ENCODE measurements at places on chromosomes 11 and 22. TPM values are rescaled to one million over a fixed set of nuclear protein-coding genes. Genes with fewer than 3 reads are reported as not detected.

DNA sequence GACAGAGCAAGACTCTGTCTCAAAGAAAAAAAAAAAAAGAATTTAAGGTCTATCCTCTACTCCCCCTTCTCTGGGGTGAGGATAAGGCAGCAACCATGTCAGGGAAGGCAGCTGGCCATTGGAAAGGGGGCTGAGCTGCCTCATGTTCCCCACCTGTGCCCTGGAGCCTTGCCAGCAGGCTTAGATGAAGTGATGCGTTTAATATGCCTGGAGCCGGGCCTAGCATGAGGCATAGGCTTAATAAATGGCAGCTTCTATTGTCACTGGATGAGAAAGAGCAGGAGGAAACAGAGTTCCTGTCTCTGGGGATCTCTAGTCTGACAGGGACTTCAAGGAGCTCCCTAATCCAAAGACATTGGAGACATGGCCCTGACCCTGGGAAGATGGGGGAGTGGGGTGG, 3.2 kb upstream of the KCNE3 start:
- no peak for DNase-seq
- peaks cover 2% of the 10 kb centered on the region for H3K4me1 ChIP-seq
- no peaks in the 10 kb centered on the region for H3K36me3 ChIP-seq
- H3K27me3 ChIP-seq, result peaks cover under 1% of the 10 kb centered on the region

GRCh38 chr11:122207505-122207904, 91.5 kb upstream of the BLID start:
- no peak for DNase-seq
- H3K27ac ChIP-seq, result no peak overlapping the region
- H3K36me3 ChIP-seq, result no peaks in the 10 kb centered on the region
- H3K4me1 ChIP-seq, result peaks cover 29% of the 10 kb centered on the region
- H3K4me3 ChIP-seq, result no peak overlapping the region

- no peak overlapping the region for H3K4me3 ChIP-seq
- H3K36me3 ChIP-seq, result no peaks in the 10 kb centered on the region
- peak overlapping the region; percentile 98 for H3K27ac ChIP-seq
- H3K4me1 ChIP-seq, result peaks cover 58% of the 10 kb centered on the region
- H3K27me3 ChIP-seq, result no peaks in the 10 kb centered on the region
Observed at GRCh38 chr11:66116576-66117361, 46.7 kb downstream of the PACS1 start.

GRCh38 chr22:20024225-20024624, 3.3 kb downstream of the TANGO2 start:
- peaks cover 29% of the 10 kb centered on the region for H3K4me1 ChIP-seq
- no peaks in the 10 kb centered on the region for H3K36me3 ChIP-seq
- no peak overlapping the region for H3K27ac ChIP-seq
- H3K4me3 ChIP-seq, result no peak overlapping the region
- H3K27me3 ChIP-seq, result no peaks in the 10 kb centered on the region
- no peak for DNase-seq

DNA sequence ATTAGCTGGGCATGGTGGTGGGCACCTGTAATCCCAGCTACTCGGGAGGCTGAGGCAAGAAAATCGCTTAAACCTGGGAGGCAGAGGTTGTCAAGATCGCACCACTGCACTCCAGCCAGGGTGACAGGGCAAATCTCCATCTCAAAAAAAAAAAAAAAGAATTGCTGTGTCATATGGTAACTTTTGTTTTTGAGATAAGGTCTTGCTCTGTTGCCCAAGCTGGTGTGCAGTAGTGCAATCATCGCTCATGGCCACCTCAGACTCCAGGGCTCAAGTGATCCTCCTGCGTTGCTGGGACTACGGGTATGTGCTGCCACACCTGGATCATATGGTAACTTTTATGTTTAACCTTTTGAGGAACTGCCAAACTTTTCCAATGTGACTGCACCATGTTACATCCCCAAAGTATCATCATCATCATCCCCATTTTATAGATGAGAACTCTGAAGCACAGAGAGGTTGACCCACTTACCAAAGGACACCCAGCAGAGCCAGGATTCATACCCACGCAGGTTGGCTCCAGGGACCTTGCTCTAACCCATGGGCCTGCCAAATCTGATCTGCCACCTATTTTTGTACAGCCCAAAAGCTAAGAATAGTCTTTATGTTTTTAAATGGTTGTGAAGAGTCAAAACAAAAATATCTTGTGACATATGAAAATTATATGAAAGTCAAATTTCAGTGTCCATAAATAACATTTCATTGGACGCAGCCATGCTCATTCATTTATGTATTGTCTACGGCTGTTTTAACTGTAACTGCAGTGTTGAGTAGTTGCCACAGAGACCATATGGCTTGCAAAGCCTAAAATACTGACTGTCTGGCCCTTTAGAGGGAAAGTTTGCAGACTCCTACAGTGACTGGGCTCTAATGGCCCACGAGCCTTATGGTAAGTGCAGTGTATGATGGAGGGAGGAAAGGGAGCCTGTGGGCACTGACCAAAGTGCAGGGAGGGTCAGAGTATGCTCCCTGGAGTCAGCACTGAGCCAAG, 45.3 kb downstream of the GDPD5 start:
- no peak overlapping the region for H3K4me3 ChIP-seq
- no peaks in the 10 kb centered on the region for H3K27me3 ChIP-seq
- DNase-seq, result no peak

GRCh38 chr11:42253156-42253555, 793.7 kb upstream of the LRRC4C start:
- H3K27ac ChIP-seq, result no peak overlapping the region
- H3K36me3 ChIP-seq, result no peaks in the 10 kb centered on the region
- no peak overlapping the region for H3K4me3 ChIP-seq
- DNase-seq, result no peak
- no peaks in the 10 kb centered on the region for H3K4me1 ChIP-seq

- no peak overlapping the region for H3K4me3 ChIP-seq
- peaks cover 12% of the 10 kb centered on the region for H3K27me3 ChIP-seq
- H3K36me3 ChIP-seq, result no peaks in the 10 kb centered on the region
Observed at GRCh38 chr22:36999463-36999862, 19.8 kb downstream of the TST start.

DNA sequence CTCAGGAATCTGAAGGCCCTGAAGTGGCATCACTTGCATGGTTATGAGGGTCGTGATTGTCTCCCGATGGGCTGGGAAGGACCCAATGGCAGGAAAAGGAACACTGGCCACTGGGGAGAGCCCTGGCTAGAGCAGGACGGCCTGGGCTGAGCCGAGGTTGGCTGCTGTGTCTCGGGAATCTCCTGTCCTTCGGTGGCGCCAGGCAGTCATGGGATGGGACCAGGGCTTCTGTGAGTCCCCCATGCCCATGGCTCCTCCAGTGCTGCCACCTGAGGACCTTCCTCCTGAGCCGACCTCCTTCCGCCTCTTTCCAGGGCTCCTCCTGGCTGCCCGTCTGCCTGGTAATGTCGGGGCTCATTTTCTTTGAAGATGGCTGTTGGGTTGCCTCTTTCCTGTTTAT, 1394.0 kb downstream of the BRD1 start:
- H3K27me3 ChIP-seq, result peaks cover 7% of the 10 kb centered on the region
- no peaks in the 10 kb centered on the region for H3K4me1 ChIP-seq
- H3K27ac ChIP-seq, result no peak overlapping the region
- DNase-seq, result no peak
- H3K4me3 ChIP-seq, result no peak overlapping the region

- no peak for DNase-seq
- peaks cover 54% of the 10 kb centered on the region for H3K36me3 ChIP-seq
- H3K4me1 ChIP-seq, result peaks cover 9% of the 10 kb centered on the region
Observed at GRCh38 chr11:3723014-3723708, 52.0 kb upstream of the CHRNA10 start.

DNA sequence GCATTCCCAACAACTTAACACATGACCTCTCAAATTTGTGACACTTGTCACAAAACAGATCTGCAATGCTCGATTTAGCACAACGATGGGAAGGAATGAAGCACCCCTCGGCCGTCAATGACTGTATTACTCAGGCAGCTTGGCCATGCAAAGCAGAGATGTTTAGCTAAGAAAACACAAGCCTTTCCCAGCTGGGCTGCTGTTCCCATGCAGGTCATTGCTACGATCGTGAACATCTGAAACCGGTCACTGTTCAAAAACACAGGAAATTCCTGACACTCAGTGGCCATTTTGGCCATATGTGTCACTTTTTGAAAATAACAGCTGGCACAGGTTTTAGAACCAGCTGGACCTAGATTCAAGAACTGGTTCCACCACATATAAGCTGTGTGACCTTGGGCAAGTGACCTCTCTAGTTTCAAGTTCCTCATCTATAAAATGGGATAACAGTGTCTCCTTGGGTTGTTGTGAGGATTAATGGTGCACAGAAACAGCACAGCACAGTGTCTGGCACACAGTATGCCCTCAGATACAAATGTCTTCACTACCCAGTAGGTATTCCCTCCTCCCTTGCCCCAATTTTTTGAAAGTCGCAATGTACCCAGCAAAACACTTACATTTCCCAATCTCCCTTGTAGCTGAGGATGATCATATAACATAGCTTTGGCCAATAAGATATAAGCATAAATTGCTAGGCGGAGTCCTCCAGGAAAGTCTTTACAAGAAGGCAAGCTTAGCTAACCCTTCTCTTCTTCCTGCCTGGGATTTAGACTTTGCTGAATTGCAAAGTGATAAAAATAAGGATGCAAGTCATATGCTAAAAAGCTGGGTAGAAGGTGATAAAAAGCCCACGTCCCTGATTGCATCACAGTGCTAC, 93.1 kb downstream of the C11orf58 start:
- no peak for DNase-seq
- no peaks in the 10 kb centered on the region for H3K4me1 ChIP-seq
- H3K4me3 ChIP-seq, result no peak overlapping the region
- no peaks in the 10 kb centered on the region for H3K27me3 ChIP-seq
- no peaks in the 10 kb centered on the region for H3K36me3 ChIP-seq
- no peak overlapping the region for H3K27ac ChIP-seq

DNA sequence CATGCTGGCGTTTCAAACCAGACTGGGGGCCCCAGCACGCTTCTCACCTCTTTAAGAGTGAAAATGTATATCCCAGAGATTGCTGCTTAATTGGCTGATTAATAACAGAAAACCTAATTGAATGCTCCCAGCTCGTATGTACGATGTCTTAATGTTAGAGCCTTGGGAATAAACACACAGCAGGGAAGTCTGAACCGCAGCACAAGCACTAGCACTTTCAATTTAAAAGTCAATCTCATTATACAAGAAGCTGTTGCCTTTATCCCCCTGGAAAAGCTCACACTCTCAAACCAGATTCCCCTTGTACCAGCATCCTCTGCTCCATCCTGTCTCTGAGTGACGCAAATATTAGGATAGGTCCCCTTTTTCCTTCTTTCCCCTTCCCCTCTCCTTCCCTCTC, 449.1 kb downstream of the MN1 start:
- H3K4me1 ChIP-seq, result no peaks in the 10 kb centered on the region
- no peaks in the 10 kb centered on the region for H3K27me3 ChIP-seq
- DNase-seq, result no peak
- no peak overlapping the region for H3K4me3 ChIP-seq
- H3K36me3 ChIP-seq, result no peaks in the 10 kb centered on the region

DNA sequence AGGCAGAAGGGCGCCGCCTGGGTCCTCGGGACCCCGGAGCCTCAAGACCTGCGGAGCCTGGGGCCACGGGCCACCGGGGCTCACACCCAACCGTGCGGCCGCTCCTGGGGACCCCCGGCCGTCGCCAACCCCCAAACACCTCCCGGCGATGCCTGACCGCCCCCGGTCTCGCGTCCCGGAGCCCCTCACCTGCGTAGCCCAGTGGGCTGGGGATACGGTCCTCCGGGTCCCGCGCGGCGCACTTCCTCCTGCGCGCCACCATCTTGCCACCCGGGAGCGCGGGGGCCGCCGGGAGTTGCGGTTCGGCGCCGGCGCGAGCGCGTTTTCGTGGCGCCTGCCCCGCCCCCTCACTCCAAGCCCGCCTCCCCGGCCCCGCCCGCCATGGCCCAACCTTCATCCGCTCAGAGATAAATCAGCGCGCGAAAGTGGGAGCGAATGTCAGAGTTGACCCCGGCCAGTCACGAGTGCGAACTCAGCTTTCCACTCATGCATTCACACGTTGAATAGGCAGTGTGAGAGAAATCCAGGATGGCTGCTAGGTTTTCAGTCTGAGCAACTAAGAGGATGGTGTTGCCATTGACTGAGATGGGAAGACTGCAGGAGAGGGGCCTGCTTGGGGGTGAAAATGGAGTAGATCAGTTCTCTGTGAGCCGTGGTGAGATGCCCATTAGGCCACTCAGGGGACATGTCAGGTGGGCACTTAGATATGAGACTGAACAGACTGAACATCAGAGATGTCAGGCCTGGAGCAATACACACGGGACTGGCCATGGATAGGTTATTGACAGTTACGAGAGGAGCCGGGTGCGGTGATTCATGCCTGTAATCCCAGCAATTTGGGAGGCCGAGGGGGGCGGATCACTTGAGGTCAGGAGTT, at the start of gene RRP7A:
TSS of gene RRP7A (minus strand) at position 272 of the 877 bp plus-strand sequence. CDS start at position 262, 10 bp downstream.
- peaks cover 2% of the 10 kb centered on the region for H3K4me1 ChIP-seq
- no peak within 1 kb of the TSS for H3K27ac ChIP-seq
- H3K27me3 ChIP-seq, result no peaks in the 10 kb centered on the region
- H3K4me3 ChIP-seq, result peak within 1 kb of the TSS; percentile 57
- no peaks in the 10 kb centered on the region for H3K36me3 ChIP-seq
- peak; percentile 82 for DNase-seq

DNA sequence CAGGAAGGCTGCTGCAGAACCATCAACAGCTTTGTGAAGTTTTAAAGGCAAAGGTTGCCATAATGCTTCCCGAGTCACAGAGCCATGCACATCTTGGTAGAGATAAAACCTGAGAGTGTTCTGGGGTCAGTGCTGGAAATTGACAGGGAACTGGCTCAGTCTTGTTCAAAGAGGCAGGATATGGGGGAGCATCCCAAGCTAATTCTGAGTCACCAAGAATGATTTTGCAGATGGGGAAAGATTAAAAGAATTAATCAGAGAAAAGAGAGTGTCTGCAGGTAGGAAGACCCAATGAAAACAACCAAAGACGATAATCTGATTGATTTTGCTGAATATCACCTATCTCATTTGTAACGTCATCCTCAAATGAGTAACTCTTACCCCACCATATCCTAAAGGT, 99.9 kb upstream of the CD44 start:
- H3K4me3 ChIP-seq, result no peak overlapping the region
- H3K27ac ChIP-seq, result no peak overlapping the region
- peaks cover 26% of the 10 kb centered on the region for H3K4me1 ChIP-seq
- H3K27me3 ChIP-seq, result no peaks in the 10 kb centered on the region

DNA sequence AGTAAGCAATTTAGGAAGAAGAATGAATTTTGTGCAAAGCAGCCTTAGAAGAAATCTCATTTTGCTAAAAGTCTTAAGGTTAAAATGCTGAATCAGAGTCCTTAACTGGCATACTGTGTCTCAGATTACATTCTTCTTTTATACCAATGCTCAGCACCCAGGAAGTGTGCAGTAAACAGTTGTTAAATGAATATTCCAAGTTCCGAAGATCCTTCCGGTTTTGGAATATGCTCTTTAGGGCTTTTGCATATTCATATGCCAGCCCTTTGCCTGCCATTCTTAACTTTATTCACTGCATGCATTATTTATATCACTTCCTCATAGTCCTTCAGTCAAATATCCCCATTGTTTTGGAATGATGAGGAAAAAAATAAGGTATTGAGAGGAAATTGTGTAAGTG, 242.0 kb downstream of the DDX10 start:
- H3K27ac ChIP-seq, result peak overlapping the region; percentile 65
- no peak for DNase-seq
- H3K4me3 ChIP-seq, result no peak overlapping the region
- H3K27me3 ChIP-seq, result no peaks in the 10 kb centered on the region

OR52I2 gene
- polyA plus RNA-seq, result not detected

CYB5R2 gene
- polyA plus RNA-seq, result 0.23 TPM

FOLR2 gene
- not detected for polyA plus RNA-seq

SEPTIN3 gene
- polyA plus RNA-seq, result 0.89 TPM

TRIM6 gene
- 0.46 TPM for polyA plus RNA-seq

GPR83 gene
- polyA plus RNA-seq, result 0.02 TPM

C11orf86 gene
- polyA plus RNA-seq, result 0.08 TPM

NFAM1 gene
- not detected for polyA plus RNA-seq

UPK3A gene
- polyA plus RNA-seq, result not detected

GNG3 gene
- 0.16 TPM for polyA plus RNA-seq

KRTAP5-8 gene
- 0.06 TPM for polyA plus RNA-seq

NRXN2 gene
- 0.15 TPM for polyA plus RNA-seq

C11orf42 gene
- polyA plus RNA-seq, result not detected

TPST2 gene
- polyA plus RNA-seq, result 58.4 TPM

All from SK-N-SH (cell line).